ENCODE measurements at places on chromosomes 7 and 10.

DNA sequence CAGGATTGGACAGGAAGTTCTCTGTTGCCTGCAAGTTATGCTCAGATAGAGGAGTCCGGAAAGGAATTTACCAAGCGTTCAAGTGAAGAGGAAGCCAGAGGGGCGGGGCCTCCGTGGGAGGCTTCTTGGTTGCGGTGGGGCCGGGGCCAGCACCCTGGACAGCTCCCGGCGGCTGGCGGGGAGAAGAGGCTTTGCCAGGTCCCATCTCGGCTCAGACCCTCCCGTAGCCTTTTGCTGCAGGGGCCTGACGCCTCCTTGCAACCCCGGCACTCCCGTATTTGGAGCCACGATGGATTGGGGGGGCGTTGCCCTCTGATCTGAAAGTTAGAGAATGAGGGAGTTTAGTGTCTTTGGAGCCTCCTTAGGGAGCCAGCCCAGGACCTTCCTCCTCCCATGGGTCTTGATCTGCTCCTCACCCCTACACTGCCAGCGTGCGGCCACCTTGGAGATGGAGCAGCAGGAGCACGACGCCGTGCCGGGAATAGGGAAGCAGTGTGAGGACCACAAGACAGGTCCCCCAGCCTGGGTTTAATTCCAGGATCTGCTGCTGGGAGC, 3.1 kb upstream of the SLC18A3 start:
- peak; percentile 52 for DNase-seq

GRCh38 chr10:52883996-52884871, 111.7 kb upstream of the MBL2 start:
- no peak for DNase-seq

GRCh38 chr10:114650266-114650665, 7.8 kb downstream of the ABLIM1 start:
- DNase-seq: no peak

GRCh38 chr10:103715430-103715829, 139.9 kb downstream of the SH3PXD2A start:
- no peak for DNase-seq

DNA sequence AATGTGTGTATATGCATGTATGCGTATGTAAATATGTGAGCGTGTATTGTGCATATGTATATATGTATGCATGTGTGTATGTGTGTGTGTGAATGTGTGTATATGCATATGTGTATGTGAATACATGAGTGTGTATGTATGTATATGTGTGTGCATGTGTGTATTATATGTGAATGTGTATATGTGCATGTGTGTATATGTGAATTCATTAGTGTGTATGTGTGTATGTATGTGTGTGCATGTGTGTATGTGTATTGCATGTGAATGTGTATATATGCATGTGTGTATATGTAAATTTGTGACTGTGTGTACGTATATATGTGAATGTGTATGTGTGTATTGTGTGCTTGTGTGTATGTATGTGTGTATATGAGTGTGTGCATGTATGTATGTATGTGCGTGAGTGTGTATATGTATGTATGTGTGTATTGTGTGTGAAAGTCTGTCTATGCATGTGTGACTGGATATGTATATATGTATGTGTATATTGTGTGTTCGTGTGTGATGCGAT, 455.9 kb downstream of the TYW1 start:
- DNase-seq: no peak

DNA sequence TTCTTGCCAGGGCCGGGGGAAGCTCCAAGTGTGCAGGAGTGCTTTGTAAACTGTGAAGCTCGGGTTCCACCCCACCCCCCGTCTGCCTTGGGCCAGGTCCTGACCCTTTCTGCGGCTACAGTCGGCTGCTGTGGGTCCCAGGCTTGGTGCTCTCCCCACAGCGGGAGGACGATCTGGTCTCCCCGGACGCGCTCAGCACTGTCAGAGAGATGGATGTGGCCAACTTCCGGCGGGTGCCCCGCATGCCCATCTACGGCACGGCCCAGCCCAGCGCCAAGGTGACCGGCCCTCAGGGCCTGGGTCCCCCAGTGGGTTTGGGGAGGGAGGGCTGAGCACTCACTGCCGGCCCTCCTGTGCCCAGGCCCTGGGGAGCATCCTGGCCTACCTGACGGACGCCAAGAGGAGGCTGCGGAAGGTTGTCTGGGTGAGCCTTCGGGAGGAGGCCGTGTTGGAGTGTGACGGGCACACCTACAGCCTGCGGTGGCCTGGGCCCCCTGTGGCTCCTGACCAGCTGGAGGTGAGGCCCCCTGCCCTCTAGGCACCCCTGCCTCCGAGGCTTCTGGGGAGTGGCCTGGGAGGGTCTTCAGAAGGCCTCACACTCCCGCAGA, 60.3 kb downstream of the PALD1 start:
- DNase-seq: no peak

DNA sequence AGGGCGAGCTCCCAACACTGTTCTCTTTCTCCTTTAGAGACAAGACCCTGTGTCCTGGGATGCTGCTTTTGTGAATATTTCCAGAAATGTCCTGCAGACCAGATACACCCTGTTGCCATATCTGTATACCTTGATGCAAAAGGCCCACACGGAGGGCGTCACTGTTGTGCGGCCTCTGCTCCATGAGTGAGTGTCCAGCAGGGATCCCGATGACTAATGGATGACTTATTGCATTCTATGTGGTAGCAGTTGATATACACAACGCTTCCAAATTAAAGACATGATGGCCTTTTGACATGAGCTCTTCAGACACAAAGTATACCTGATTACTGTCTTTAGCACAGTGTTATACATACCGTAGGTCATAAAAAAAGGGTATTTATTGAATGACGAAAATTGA, 45.0 kb upstream of the MGAM2 start:
- DNase-seq: no peak

GRCh38 chr7:16129431-16130110, 291.8 kb downstream of the CRPPA start:
- DNase-seq: no peak

GRCh38 chr10:24513155-24513554, 210.5 kb downstream of the ARHGAP21 start:
- DNase-seq: no peak

- no peak for DNase-seq
These were observed 394.0 kb downstream of the THSD7A start for GRCh38 chr7:11437994-11438393.

DNA sequence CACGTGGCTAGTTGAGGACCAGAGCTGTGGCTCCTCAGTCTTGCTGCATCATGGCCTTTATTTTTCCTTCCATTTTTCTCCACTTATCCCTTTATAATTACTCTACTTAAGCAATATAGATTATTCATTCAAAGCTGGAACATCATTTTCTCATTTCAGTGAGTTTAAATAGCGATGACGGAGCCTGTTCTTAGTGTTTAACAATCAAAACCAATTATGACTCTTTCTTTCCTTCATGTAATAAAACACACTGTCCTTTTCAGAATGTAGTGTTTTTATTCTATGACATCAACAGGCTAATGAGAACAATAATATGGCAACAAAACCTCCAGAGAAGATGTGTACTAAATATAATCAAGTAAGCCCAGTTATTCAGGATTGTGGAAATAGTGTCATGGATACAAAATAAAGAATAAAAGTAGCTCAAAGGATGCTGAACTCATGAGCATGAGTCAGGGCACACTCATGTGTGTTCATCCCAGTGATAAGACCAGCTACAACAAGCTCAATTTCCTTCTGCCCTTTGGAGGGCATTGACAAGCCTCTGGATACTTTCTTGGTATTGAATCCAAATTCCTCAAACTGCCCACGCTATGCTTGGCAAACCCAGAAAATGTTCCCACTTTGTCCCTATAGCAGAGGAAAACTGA, 188.4 kb downstream of the CYP26A1 start:
- no peak for DNase-seq

Data from CD4-positive, alpha-beta T cell treated with Interleukin-17A for 1 hour (primary cell).